ENCODE measurements at places on chromosomes 4 and X. TPM values are rescaled to one million over a fixed set of nuclear protein-coding genes. Genes with fewer than 3 reads are reported as not detected.

MTHFD2L gene
- 10.2 TPM for total RNA-seq

NDST3 gene
- total RNA-seq: not detected

MMRN1 gene
- total RNA-seq: 68.4 TPM

- DNase-seq: no peak
- no peak overlapping the region for H3K4me3 ChIP-seq
- no peaks in the 10 kb centered on the region for H3K36me3 ChIP-seq
- no peak overlapping the region for H3K27ac ChIP-seq
These were observed 288.2 kb downstream of the IL1RAPL2 start for GRCh38 chrX:104854188-104854587.

- no peaks in the 10 kb centered on the region for H3K27me3 ChIP-seq
- no peaks in the 10 kb centered on the region for H3K4me1 ChIP-seq
- no peak overlapping the region for H3K27ac ChIP-seq
- no peaks in the 10 kb centered on the region for H3K36me3 ChIP-seq
These were observed 17.3 kb downstream of the STIM2 start for GRCh38 chr4:26877961-26878360.

DNA sequence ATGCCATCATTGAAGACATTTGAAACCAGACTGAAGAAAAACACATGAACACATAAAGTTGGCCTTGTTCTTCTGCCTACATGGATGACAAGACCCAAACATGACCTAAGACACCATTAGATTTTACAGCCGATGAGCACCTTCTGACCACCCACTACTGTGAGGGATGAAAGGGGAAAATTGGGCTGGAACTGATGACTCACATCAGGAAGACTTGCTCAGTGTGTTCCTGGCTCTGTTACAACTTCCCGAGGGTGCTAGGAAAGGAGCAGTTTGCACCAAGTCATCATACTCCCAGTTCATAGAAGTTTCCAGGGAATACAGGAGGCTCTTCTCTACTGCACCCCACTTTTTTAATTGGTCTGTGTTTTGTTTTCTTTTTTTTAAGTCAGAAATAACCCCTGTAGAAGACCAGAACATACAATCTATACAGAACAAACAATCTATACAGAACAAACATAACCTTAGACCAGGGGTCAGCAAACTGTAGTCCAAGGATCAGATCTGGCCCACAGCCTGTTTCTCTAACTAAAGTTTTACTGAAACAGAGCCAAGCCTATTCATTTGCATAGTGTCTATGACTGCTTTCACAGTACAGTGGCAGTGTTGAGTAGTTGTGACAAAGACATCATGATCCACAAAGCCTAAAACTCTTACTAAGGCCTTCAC is 25.3 kb downstream of the BTC start:
- no peak overlapping the region for H3K27ac ChIP-seq
- no peak overlapping the region for H3K4me3 ChIP-seq
- H3K36me3 ChIP-seq: no peaks in the 10 kb centered on the region

DNA sequence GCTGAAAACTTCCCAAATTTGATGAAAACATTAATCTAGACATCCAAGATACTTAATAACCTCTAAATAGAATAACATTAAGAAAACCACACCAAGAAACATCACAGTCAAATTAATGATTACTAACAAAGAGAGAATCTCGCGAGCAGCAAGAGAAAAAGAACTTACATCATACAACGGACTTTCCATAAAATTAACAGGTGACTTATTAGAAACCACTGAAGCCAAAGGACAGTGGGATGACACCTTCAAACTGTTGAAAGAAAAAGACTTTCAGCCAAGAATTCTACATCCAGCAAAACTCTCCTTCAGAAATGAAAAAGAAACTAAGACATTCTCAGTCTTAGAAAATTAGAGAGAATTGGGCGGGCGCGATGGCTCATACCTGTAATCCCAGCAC is 232.0 kb downstream of the SNCA start:
- no peak overlapping the region for H3K4me3 ChIP-seq
- H3K4me1 ChIP-seq: no peaks in the 10 kb centered on the region
- no peak overlapping the region for H3K27ac ChIP-seq
- no peak for DNase-seq

DNA sequence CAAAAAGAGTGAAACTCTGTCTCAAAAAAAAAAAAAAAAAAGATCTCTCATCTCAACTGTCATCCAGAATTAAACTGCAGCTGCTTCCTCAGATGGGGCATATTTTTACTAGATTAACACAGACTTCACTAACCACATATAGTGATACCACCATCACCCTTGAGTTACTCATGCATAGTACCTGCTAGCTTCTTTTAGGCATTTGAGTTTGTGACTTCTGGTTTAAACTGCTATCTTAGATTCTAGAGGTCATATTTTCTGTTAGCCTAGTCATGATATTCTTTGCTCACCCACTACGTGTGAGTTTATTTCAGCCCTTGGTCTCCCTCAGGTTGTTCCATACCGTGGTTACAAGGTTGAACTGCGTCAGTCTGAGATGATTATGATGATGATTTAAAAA is 154.9 kb upstream of the BMP3 start:
- DNase-seq: no peak
- no peak overlapping the region for H3K27ac ChIP-seq
- no peaks in the 10 kb centered on the region for H3K27me3 ChIP-seq
- H3K36me3 ChIP-seq: no peaks in the 10 kb centered on the region

- H3K4me1 ChIP-seq: peaks cover 9% of the 10 kb centered on the region
- peak overlapping the region; percentile 54 for H3K27ac ChIP-seq
- no peaks in the 10 kb centered on the region for H3K27me3 ChIP-seq
- H3K36me3 ChIP-seq: no peaks in the 10 kb centered on the region
- H3K4me3 ChIP-seq: no peak overlapping the region
These were observed 18.8 kb upstream of the TMSB4X start for GRCh38 chrX:12955882-12956703.

GRCh38 chr4:120616-121015 is 3.7 kb upstream of the ZNF718 start:
- no peak overlapping the region for H3K27ac ChIP-seq
- no peaks in the 10 kb centered on the region for H3K27me3 ChIP-seq
- DNase-seq: no peak
- peaks cover 10% of the 10 kb centered on the region for H3K4me1 ChIP-seq
- H3K36me3 ChIP-seq: no peaks in the 10 kb centered on the region
- H3K4me3 ChIP-seq: no peak overlapping the region

DNA sequence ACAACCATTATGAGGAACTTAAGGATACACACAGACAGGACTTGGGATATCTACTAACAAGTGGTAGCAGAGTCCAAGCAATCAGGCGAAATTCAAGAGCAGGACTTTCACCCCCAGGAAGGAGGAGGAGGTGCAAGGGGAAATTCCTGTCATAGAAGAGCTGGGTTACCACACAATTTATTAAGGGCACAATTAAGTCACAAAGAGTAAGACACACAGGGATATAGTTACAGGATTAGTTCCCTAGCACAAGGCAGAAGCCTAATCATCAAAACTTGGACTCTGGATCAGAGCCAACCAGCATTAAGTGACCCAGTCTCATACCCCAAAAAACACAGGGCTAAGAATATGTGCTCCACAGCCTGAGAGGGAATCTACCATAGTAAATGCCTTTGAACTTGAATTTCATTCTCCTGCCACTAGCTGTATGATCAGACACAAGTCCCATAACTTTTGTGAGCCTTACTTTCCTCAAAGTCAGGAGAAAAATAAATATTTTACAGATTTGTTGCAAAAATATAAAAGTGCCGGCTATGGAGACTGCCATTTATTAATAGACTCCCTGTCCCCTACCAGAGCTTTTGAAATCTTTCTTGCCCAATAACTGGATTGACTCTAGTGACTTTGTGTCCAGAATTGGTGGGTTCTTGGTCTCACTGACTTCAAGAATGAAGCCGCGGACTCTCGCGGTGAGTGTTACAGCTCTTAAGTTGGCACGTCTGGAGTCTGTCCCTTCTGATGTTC is 87.0 kb downstream of the SYNPO2 start:
- H3K27me3 ChIP-seq: no peaks in the 10 kb centered on the region
- H3K27ac ChIP-seq: peak overlapping the region; percentile 85
- H3K36me3 ChIP-seq: no peaks in the 10 kb centered on the region
- no peak for DNase-seq

GRCh38 chrX:120559804-120560203 is 958 bp downstream of the CUL4B start:
- H3K4me3 ChIP-seq: peak overlapping the region; percentile 70
- H3K27ac ChIP-seq: peak overlapping the region; percentile 96
- DNase-seq: no peak
- H3K36me3 ChIP-seq: no peaks in the 10 kb centered on the region

DNA sequence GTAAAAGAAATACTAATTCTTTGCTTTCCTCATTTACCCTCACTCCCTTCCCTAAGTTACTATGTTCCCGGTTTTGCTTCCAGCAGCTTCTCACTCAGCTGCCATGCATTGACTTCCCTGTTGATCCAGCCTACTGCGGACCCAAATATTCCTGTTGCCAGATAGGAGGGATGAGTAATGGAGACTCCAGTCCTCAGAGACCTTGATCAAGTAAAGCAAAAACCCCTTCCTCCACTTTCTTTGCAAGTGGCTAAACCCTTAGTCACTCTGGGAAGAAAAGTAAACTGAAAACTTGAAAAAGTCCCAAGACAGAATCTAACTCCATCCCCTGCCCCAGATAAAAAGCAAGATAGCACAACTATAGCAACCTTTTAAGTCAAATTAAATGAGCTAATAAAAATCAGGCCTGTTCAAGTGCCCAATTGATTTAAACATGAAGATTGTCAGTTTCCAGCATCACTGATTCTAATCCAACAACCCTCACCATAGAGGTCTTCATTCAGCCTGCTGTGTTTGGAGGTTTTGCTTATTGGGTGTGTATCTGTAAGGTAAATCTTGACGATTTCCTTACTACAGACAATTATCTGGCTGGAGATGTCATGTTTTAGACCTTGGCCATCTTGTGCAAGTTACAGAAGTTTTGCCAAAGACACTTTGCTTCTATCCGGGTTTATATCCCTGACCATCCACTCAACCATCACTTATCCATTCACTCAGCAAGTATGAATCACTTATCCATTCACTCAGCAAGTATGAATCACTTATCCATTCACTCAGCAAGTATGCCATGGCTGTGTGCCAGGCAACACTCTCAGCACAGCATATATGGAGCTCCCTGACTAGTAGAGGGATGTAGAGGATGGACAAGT is 17.6 kb downstream of the FGFBP1 start:
- no peaks in the 10 kb centered on the region for H3K36me3 ChIP-seq
- peaks cover 8% of the 10 kb centered on the region for H3K4me1 ChIP-seq
- no peak overlapping the region for H3K4me3 ChIP-seq
- no peak for DNase-seq

- H3K4me3 ChIP-seq: no peak overlapping the region
- DNase-seq: no peak
- H3K27ac ChIP-seq: no peak overlapping the region
These were observed 231.5 kb upstream of the FMR1 start for GRCh38 chrX:147680251-147680650.

DNA sequence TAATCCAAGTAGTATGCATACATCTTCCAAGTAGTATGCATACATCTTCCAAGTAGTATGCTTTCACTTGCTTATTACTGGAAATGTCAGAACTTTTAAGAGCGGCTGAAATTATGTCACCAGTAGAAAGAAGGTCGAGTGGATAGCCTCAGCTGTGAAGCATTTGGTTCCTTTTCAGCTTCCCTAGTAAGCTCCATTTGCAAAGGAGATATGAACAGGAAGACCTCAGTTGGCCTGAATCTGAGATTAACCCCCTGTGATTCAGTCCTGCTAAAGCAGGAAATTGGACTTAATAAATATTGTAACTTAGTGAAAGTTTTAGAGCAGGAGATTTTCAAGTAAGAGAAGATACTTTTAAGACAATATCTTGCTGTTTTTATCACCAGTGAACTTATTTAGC is 48.1 kb downstream of the PCDH7 start:
- no peaks in the 10 kb centered on the region for H3K36me3 ChIP-seq
- H3K4me1 ChIP-seq: peaks cover 17% of the 10 kb centered on the region
- no peaks in the 10 kb centered on the region for H3K27me3 ChIP-seq
- no peak for DNase-seq
- H3K4me3 ChIP-seq: no peak overlapping the region

GRCh38 chrX:128927363-128927762 is 595.9 kb downstream of the SMARCA1 start:
- no peak overlapping the region for H3K27ac ChIP-seq
- no peaks in the 10 kb centered on the region for H3K4me1 ChIP-seq
- DNase-seq: no peak
- H3K27me3 ChIP-seq: no peaks in the 10 kb centered on the region

DNA sequence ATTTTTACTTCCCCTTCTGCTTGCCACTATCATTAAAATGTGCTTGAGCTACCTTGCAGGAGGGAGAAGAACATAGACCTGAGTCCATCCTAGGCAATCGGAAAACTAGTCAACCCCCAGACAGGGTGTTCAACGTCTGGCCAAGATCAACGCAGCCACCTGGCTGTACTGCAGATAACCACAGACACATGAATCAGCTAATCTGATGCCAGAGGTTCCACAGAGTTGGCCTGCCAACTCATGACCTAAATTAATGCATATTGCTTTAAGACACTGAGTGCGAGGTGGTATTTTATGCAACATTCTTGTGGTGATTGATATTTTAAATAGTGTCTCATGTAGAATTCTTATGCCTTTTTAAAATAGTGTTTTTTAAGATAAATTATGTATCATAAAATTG is 1283.8 kb upstream of the PABPC4L start:
- H3K4me3 ChIP-seq: no peak overlapping the region
- H3K27me3 ChIP-seq: no peaks in the 10 kb centered on the region
- no peaks in the 10 kb centered on the region for H3K4me1 ChIP-seq
- H3K36me3 ChIP-seq: no peaks in the 10 kb centered on the region

GRCh38 chr4:144374065-144374464 is 233.5 kb upstream of the GYPA start:
- H3K4me1 ChIP-seq: no peaks in the 10 kb centered on the region
- DNase-seq: no peak
- H3K27me3 ChIP-seq: no peaks in the 10 kb centered on the region
- no peak overlapping the region for H3K4me3 ChIP-seq
- no peaks in the 10 kb centered on the region for H3K36me3 ChIP-seq
